AG04450 (cell line): ENCODE measurements at places on chromosomes 16 and 17.

GRCh38 chr16:29909391-29909790 is 9.1 kb downstream of the ASPHD1 start:
- no peak for DNase-seq

DNA sequence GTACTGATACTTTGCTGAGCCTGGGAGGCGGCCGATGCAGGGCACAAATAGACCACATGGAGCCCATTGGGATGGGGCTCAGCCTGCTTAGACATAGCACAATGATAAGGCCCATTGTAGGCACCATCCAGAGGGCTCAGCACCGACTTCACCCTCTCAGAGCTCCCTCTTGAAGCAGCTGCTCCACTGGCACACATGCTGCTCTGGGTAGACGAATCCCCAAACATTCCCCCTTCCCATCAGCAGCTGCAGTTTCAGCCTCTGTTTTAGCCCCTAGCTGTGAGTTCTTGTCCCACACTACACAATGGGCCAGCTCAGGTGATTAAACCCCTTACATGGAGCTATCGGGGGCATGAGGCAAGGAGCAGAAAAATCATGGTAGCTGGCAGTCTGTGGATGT is 174.1 kb downstream of the RGS9 start:
- no peak for DNase-seq

DNA sequence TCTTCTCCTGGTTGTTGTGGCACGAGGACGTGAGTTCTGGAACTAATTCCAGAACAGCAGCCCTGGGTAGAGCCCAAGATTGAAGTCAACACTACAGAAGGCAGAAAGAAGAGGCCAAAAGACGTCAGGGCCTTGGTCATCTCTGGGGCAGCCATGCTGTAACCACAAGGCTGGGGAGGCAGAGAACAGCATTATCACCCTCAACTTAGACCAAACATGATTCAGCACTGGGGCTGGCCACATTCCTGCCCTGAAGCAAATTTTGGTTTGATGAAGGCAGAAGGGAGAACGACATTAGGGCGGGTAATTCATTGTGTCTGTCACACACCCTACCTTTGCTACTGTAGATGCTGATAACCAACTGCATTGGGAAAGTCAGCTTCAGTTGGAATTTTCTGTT is 9.7 kb upstream of the ALOX15B start:
- DNase-seq = no peak

- DNase-seq = no peak
Measured at GRCh38 chr16:63415014-63415413, 1378.8 kb upstream of the CDH8 start.

DNA sequence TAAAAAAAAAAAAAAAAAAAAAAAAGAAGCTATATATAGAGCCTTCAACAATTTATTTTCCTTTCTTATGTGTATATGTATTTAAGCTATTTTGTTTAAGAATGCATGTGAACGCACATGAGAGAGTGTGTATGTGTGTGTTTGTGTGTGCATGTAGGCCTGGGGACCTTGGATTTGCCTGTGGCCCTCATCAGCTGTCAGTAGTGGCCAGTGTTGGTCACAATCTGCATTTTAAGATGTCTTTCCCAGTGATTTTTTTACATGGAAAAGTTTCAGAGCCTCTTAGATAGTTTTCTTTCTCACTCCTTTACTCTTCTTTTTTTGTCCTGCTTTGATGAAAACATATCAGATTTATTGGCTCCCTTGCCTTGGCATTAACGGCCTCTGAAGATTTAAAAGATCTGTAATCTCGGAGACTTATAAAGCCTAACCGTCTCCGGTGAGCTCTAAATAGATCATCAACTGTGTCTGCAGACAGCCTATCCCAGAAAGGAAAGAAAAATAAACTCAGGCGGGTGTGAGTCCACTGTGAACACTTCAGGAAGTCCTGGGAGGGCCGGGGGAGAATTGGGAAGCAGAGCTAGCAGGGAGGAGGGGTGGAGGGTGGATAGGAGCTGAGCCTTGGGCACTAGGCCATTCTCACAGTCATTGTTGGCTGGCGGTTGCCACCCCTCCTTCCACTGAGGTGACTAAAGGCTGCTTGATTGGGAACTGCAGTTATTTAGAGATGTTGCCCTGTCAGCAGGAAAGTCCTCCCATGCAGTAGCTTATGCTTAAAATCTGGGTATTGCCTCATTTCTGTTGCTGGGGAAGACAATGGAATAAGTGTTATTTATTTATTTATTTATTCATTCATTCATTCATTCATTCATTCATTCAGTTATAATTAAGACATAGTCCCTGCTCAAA is 86.8 kb downstream of the WWP2 start:
- peak; percentile 84 for DNase-seq
